ENCODE measurements at places on chromosomes 1 and 21. TPM values are rescaled to one million over a fixed set of nuclear protein-coding genes. Genes with fewer than 3 reads are reported as not detected.

The RYR2 gene
- total RNA-seq, result 0.11 TPM

The MCM3AP gene
- total RNA-seq, result 133 TPM

The SYTL1 gene
- 21.9 TPM for total RNA-seq

The CYP4Z1 gene
- total RNA-seq, result not detected

The USH2A gene
- total RNA-seq, result not detected

The NPHS2 gene
- not detected for total RNA-seq

The RNPC3 gene
- total RNA-seq, result 14.9 TPM

The OR2T29 gene
- not detected for total RNA-seq

All from CD8-positive, alpha-beta memory T cell (primary cell).